Inflammatory macrophage treated with lipopolysaccharide for 4 hours (primary cell): ENCODE measurements at places on chromosomes 3 and 15.

DNA sequence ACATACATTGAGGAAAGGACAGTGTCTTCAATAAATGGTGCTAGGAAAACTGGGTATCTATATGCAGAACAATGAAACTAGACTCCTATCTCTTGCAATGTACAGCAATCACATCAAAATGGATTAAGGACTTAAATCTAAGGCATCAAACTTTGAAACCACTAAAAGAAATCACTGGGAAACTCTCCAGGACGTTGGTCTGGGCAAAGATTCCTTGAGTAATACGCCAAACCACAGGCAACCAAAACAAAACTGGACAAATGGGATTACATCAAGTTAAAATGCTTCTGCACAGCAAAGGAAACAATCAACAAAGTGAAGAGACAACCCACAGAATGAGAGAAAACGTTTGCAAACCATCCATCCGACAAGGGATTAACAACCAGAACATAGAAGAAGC lies 14.5 kb downstream of the LAMP3 start:
- DNase-seq: no peak

DNA sequence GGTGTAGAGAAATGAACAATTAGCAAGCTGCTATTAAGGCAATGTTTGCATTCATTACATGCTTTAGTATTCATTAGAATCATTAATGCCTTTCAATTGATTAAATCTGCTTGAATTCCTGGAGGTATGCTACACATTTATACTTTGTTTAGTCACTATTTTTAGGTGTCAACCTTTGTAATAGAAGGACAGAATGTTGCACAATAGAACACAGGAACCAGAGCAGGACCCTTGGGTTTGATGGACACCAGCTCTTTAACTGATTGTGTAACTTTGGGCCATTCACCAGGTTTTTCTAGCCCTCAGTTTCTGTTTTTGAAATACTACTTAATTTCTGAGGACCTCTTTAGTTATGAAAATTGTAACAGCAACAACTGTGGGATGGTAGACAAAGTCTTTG lies 317.6 kb upstream of the UMPS start:
- DNase-seq: no peak

- DNase-seq: no peak
Measured at GRCh38 chr3:47323431-47324277, 40.9 kb downstream of the KLHL18 start.

GRCh38 chr3:146052791-146053310 lies 108.1 kb downstream of the PLOD2 start:
- no peak for DNase-seq

- DNase-seq: no peak
Measured at GRCh38 chr15:101063891-101064794, 145.0 kb downstream of the LRRK1 start.

DNA sequence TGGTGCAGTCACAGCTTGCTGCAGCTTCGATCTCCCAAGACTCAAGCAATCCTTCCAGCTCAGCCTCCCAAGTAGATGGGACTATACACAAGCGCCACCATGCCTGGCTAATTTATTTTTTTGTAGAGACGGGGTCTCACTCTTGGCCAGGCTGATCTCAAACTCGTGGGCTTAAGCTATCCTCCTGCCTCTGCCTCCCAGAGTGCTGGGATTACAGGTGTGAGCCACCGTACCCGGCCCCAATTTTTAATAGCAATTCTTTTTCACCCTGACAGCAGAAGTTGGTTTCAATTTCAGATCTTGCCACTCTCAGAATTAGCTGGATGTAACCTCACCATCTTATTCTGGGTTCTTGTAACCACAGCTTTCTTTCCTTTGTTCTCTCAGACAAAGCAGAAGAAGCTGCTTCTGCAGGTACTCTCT lies 64.8 kb downstream of the TRIM71 start:
- DNase-seq: no peak

- DNase-seq: no peak
Measured at GRCh38 chr3:72768481-72768880, 79.8 kb downstream of the SHQ1 start.
